ENCODE measurements at places on chromosomes 3 and 15.

- DNase-seq, result no peak
Observed at GRCh38 chr3:124496061-124496460, 234.2 kb upstream of the UMPS start.

DNA sequence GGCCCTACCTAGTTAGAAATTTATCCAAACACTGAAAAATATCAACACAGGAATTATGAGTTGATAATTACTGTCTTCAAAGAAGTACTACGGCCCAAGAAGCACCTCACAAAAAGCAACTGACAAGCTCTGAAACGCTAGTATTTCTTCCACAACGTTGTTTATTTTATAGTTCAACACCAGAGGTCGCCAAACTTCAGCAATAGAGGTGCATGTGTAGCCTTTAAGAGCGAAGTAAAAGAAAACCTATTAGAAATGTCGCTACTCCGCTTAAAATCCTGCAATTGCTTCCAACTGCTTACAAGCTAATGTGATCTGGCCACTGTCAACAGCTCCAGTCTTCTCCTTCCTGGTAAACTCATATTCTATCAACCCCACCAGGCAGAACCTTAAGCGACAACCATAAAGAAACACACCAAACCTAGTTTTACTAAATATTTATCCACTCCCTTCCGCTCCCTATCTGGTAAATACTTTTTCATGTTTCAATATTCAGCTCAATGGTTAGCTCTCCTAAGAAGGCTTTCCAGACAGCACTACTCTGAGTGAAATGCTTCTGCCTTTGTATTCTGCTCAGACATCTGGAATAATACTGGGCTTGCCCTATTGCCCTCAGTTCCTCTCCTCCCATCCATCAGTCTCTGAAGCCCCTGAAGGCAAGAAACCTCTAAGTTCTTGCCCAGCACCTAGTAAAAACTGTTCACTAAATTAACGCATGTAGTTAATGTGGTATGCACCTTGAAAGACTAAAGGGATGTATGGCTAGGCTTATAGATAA is 110.2 kb downstream of the NR1I2 start:
- DNase-seq, result peak; percentile 22

- no peak for DNase-seq
Observed at GRCh38 chr3:112407214-112407887, 74.4 kb downstream of the CD200 start.

DNA sequence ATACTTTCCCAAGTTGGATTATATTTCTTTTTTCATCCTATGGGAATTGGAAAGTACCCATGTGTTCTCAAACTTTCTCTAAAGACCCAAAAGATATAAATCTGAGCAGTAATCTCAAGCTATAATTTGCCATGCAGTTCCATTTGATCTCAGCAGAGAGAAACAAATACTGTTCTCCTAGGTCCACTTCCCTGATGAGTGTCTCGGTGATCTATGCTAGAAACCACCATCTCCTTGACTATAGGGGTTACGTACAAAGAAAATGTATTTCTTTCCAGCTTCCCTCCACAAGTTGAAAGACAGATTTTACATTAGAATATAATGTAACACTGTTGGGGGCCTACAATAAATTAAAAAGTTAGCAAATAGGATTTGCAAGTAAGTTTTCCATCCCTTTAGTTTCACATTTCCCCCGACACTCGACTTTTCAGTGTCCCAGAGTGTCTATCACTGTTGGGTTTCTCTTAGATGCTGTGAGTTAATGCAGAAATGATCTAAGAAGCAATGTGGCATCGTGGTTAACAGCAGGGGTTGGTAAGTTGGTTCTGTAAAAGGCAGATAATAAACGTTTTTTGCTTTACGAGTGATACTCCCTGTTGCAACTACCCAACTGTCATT is 465.1 kb upstream of the CFAP20DC start:
- no peak for DNase-seq

DNA sequence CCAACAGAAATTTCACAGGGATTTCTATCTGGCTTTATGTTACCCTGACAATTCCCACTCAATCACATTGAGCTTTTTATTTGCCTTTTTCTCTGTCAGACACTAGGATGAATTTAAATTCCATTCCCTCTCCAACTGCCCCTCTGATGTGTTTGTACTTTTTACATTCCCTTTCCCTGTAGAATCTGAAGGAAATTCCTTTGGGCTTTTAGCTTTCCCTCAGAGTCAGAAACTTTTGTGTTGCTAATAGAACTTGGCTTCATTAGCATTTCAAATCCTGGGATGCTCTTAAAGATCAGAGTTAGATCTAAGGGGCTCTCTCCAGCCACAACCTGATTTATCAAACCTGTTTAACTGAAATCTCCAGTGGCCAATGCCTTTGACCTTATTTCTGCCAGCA is 7.9 kb upstream of the RARB start:
- DNase-seq, result no peak

DNA sequence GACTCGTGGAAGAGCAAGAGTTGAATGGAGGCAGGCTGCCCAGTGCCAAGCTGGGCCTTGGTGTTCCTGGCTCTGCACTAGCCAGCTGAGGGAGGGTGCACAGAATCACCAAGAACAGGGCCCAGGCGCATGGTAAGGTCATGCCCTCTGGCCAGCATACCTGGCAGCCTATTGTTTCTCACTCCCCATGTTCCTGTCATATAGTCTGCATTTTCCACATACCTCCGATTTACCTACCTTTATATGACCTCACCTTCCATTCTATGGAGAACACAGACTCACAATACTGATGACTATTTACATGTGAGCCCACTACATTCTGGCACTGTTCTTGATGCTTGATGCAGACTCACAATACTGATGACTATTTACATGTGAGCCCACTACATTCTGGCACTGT is 5.4 kb downstream of the CLEC3B start:
- DNase-seq, result no peak

GRCh38 chr3:11653298-11654055 is 9.8 kb upstream of the VGLL4 start:
- no peak for DNase-seq

- DNase-seq, result no peak
Observed at GRCh38 chr15:83396101-83396500, 51.0 kb upstream of the SH3GL3 start.

- DNase-seq, result no peak
Observed at GRCh38 chr3:168431491-168431890, 335.8 kb upstream of the GOLIM4 start.

DNA sequence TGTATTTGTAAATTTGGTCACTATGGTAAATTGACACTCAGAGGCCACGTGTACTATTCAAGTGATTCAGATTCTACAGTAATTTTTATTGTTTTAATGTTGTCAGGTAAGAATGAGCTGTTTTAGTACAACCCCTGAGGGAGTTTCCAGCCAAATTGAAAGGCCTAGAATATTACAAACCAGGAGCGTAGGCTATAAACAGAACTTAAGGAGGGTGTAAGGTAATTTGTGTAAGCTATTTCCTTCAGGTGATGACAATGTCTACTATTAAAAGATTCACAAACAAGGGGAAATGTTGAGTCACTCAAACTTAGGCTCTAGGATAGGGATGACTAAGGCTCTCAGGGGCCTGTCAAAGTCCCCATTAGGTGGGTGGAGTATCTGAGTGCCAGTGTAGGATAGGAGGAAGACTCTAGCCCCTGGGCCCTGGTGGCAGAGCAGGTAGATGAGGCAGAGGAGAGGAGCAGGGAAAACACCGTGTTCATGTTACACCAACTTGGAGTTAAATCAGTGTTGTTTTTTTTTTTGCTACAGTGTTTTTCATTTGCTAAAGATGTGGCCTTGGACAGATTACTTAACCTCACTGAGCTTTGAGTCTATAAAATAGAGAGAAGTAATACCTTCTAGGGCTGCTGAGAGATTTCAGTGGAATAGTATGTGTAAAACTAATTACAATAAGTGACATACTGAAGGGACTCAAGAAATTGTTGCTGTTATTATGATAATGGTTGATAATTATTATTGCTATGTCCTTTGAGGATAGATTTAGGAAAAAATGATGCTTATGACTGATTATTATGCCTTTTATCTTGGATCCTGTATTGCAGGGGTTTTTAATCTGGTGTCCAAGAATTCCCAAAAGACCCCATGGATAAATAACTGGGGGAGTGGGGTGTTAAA is 10.3 kb downstream of the TM4SF1 start:
- no peak for DNase-seq

DNA sequence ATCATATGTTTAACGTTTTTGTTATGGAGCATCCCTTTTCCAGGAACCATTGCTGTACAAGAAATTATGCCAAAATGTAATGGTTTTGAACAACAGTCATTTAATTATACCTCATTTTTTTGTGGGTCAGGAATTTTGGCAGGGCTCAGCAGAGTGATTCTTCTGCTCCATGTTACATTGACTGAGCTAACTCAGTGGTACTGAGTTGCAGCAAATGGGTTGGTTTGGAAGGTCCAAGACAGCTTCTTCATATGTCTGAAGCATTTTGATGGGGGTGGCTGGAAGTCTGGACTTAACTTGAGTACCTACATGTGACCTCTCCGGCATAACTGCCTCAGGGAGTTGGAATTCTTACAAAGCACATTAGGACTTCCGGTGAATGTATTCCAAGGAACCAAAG is 26.0 kb upstream of the CMC1 start:
- no peak for DNase-seq

- no peak for DNase-seq
Observed at GRCh38 chr15:51341366-51342226, at the start of gene GLDN. Gene GLDN (plus strand): TSS chr15:51341655. CDS start chr15:51341685, 30 bp downstream.

GRCh38 chr3:130894130-130894985 is 474 bp downstream of the ATP2C1 start:
- DNase-seq, result peak; percentile 54

DNA sequence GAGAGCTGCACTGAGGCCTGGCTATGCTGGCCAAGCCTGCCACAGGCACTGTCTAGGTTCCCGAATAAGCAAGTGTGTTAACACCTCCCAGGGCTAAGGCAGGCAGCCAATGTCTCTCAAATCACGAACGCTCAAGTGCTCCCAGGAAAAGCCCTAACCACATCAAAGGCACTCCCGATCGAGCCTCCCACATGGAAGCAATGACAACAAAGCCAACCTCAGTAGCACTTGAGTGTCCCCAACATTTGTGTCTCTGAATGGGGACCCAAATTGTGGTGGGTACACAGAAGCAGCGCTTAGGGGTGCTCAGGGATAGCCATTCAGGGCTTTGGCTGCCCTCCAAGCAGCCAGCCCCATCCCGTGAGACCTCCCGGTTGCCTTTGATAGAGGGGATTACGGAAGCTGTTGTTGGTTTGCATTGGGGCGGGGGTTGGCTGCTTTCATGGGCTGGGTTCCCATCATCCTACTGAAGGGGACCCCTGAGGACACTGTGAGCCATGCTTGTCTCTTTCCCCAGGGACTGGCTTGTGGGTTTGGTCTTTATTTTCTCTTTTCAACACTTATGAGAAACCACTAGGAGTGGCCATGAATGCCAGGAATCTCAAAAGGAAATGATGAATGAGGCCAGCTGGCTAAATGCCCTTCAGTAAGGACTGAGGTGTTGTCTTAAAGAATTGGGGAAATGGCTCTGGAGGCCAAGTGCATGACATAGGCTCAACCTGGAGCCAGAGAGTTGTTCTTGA is 234.1 kb upstream of the FEZF2 start:
- DNase-seq, result no peak

GRCh38 chr3:44989636-44990373 is 13.8 kb downstream of the EXOSC7 start:
- no peak for DNase-seq

DNA sequence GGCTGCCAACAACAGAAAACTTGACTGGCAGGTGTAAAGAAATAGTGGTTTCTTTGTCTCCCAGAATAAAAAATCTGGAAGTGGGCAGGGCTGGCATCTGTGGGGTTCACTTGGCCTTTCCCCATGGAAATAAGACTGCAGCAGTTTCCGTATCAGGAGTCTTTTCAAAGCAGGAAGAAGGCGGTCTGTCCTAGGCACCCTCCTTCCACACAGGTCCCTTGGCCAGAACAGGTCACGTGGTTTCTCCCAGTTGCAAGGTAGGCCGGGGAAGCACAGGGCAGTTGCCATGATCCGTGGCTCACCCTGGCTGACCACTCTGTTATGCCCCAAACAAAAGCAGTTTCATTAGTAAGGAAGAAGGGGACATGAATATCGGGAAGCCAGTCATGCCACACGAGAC is 45.4 kb downstream of the ZDHHC19 start:
- DNase-seq, result no peak

DNA sequence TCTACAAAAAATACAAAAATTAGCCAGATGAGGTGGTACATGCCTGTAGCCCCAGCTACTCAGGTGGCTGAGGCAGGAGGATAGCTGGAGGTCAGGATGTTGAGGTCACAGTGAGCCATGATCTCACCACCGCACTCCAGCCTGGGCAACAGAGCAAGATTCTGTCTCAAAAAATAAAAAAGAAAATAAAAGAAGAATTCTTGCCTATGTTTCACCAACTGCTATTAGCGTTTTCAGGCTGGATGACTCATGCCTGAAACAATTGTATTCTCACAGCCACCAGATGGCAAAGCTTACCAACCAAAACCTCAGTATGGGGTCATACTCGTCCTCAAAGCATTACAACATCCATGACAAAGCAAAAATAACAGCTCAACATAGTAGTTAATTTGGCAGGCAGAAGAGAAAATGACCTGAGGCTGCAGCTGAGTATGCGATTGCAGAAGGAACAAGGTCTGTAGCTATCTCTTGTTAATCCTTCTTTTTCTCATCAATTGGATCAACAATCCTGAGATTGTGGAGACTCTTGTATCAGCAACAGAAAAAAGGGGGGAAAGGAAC is 52.2 kb downstream of the TP53BP1 start:
- peak; percentile 28 for DNase-seq

DNA sequence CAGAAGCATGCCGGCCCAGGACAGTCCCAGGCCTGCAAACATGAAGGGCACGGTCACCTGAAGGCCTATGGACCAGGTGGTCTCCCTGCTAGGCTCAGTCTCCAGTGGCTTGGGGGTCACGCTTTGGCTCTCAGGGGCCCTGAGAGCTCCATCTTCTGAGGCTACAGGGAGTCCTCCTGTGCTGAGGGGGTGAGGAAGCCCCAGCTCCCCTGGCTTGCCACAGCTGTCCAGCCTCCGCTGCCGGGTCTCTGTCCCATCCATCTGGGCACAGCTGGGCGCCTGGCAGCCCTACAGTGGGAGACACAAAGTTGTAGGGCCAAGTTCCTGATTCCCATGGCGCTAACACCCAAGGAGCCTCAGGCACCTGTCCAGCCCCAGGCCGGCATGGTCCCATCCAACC is 16.0 kb downstream of the SLC41A3 start:
- DNase-seq, result no peak

- DNase-seq, result no peak
Observed at GRCh38 chr15:57432141-57432741, 55.9 kb downstream of the CGNL1 start.

- DNase-seq, result no peak
Observed at GRCh38 chr15:34650177-34650576, 66.7 kb upstream of the GOLGA8B start.

DNA sequence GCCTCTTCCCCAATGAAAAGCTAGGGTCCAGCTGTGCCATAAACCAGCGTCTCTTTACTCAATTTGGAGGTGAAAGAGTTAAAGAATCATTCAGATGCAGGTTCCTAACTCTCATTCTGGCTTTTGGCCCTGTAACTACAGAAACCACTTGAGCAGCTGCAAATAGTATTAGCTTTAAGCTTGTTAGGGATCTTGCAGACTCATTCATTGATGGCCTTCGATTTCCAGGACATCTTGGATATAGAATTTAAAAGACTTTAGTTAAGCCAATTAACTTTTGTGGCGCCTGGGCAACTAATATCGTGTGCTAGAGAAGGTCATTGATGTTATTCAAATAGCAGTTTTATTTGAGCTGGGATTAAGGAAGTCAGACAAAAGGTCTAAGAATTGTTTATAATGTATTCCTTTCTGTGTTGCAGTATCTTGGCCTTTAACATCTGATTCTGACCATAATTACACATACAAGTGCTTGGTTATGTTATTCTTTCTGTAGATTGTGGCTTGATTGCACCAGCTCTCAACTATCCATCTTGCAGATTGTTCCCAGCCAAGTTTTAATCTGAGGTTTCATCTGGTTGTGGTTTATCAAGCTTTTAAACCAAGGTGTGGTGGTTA is 185.3 kb downstream of the CACNA2D3 start:
- DNase-seq, result no peak
